ENCODE measurements at places on chromosomes 4 and X. TPM values are rescaled to one million over a fixed set of nuclear protein-coding genes. Genes with fewer than 3 reads are reported as not detected.

GRCh38 chr4:169220854-169221411, 49.8 kb downstream of the SH3RF1 start:
- no peaks in the 10 kb centered on the region for H3K4me1 ChIP-seq
- DNase-seq: no peak
- no peaks in the 10 kb centered on the region for H3K36me3 ChIP-seq
- no peak overlapping the region for H3K27ac ChIP-seq
- H3K4me3 ChIP-seq: no peak overlapping the region

GRCh38 chr4:125666635-125667034, 351.9 kb downstream of the FAT4 start:
- no peak for DNase-seq
- no peak overlapping the region for H3K27ac ChIP-seq
- no peak overlapping the region for H3K4me3 ChIP-seq
- no peaks in the 10 kb centered on the region for H3K4me1 ChIP-seq

The SSX1 gene
- not detected for total RNA-seq

The TBC1D9 gene
- not detected for total RNA-seq

The RELL1 gene
- 32.3 TPM for total RNA-seq
